Type B pancreatic cell (in vitro differentiated cells): ENCODE measurements at places on chromosomes 12 and 14. TPM values are rescaled to one million over a fixed set of nuclear protein-coding genes. Genes with fewer than 3 reads are reported as not detected.
A peak's percentile ranks its signal among the peaks of the same experiment; 100 is the strongest.

Gene GPR65
- not detected in 2 replicates for total RNA-seq

- DNase-seq, result no peak
Observed at GRCh38 chr14:94373708-94374107, 14.7 kb downstream of the SERPINA1 start.

- DNase-seq, result no peak
Observed at GRCh38 chr12:106369624-106370346, 12.2 kb downstream of the POLR3B start.

Gene PRR4
- total RNA-seq, result 2.5 and 3.8 TPM in 2 replicates

DNA sequence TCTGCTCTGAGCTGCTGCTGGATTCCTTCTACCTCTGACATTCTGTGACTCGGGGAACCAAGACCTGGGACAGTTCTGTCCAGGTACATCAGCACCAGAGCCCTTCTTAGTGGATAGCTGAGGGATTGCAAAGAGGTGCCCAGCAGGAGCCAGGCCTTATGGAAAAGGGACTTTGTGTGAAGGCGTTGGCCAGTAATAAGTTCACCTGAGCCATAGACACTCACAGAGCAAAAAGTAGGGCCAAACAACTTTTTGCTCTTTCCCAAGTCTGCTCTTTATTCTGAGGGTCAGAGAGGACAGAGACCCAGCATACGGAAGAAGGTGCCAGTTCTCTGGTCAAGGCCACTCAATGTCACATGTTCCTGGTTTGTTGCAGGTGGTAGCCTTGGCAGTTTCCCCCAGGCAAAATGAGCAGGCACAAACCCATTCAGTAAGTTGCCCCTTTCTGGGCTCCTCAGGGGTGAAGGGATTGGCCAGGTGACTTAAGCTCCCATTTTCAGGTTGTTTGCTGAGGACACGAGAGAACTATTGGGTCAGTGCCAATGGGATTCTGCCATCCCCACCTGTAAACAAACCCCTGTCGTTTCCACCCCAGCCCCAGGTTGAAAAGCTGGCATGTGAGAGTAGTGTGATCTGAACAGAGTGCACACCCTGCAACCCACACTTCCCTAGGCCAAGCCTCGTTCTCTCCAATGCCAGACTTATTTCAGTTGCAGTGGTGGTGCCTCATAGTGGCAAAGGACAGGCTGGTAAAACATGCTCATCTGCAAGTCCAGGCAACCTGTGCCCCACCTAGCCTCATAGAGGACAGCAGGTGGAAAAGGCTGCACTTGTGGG lies 150.3 kb downstream of the SMOC1 start:
- DNase-seq, result no peak

- no peak for DNase-seq
Observed at GRCh38 chr14:72332871-72333270, 400.6 kb downstream of the RGS6 start.

GRCh38 chr14:78997811-78998210 lies 827.6 kb downstream of the NRXN3 start:
- no peak for DNase-seq

- DNase-seq, result peak; percentile 68
Observed at GRCh38 chr14:93431036-93431670, 414 bp downstream of the UNC79 start.

Gene SRP54
- total RNA-seq, result 48.3 and 52.4 TPM in 2 replicates

- no peak for DNase-seq
Observed at GRCh38 chr12:113235976-113236375, 14.7 kb downstream of the TPCN1 start.

- DNase-seq, result no peak
Observed at GRCh38 chr12:75592638-75593335, 81.4 kb upstream of the KRR1 start.

GRCh38 chr12:132083941-132084620 lies 60.0 kb downstream of the DDX51 start:
- DNase-seq, result peak; percentile 94

Gene SYNE3
- 0.65 and 2.9 TPM in 2 replicates for total RNA-seq

GRCh38 chr14:52553002-52553670 lies 500 bp downstream of the GPR137C start:
- DNase-seq, result peak; percentile 74

DNA sequence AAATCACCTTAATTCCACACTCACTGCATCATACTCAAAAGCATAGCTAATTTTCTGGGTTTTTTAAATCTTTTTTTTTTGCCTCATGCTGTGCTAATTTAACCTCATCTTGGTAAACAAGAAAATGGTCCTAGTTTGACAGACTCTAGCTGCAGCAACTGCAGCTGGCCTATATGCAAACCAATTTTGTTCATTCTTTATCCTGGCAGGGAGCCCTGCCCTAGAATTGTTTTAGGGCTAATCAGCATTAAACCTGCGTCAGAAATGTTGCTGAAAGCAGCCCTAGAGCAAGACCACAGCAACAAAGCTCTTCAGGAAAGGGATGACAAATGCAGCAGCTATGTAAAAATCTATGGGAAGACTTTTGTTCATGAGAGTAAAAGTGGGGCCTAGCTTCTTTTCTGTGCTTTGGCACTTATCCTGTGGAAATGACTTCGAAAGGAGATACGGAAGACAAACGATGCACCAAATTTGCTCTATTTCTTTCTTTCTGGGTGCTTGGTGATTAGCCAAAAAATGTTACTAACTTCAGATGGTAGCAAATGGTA lies 72.2 kb downstream of the DENND5B start:
- DNase-seq, result no peak

Gene SOX5
- 28.9 and 32.8 TPM in 2 replicates for total RNA-seq

- DNase-seq, result no peak
Observed at GRCh38 chr14:106493962-106494823, 967.8 kb downstream of the TMEM121 start.

Gene CACNA1C
- total RNA-seq, result 12.7 and 14.3 TPM in 2 replicates

Gene ADSS1
- total RNA-seq, result 3.2 and 6.9 TPM in 2 replicates

Gene CABP1
- 0.26 and 0.56 TPM in 2 replicates for total RNA-seq

DNA sequence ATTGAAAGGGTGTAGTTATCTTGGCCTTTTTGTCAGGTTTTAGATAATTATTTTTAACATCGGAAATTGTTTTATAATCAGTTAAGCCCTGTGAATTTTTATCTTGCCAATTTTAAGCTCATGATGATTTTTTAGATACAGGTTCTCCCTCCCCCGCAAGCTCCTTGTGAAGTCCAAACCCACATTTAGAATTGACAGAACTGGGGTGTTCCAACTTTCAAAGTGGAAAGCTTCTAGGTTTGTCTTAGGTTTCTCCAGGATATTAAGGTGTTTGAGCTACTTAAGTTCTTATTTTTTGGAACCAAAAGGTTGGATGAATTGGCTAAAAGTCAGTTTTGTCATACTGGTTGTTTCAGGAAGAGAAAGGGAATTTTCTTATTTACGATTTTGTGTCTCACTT lies 49.1 kb downstream of the ATP2A2 start:
- DNase-seq, result no peak

Gene POTEG
- total RNA-seq, result not detected in 2 replicates

GRCh38 chr12:38985961-38986360 lies 80.6 kb upstream of the CPNE8 start:
- no peak for DNase-seq

DNA sequence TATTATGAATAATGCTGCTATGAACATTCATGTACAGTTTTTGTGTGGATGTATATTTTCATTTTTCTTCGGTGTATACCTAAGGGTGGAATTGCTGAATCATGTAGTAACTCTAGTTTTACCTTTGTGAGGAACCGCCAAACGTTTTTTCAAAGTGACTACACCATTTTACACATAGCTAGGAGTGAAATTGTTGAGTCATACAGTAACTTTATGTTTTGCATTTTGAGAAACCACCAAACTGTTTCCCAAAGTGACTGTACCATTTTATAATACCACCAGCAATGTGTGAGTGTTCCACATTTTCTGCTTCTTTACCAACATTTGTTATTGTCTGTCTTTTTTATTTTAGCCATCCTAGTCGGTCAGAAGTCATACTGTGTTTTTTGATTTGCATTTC lies 3.1 kb upstream of the TPH2 start:
- no peak for DNase-seq

- no peak for DNase-seq
Observed at GRCh38 chr12:102652645-102653313, 172.4 kb upstream of the IGF1 start.

Gene PPP4R4
- 1.3 and 1.9 TPM in 2 replicates for total RNA-seq

DNA sequence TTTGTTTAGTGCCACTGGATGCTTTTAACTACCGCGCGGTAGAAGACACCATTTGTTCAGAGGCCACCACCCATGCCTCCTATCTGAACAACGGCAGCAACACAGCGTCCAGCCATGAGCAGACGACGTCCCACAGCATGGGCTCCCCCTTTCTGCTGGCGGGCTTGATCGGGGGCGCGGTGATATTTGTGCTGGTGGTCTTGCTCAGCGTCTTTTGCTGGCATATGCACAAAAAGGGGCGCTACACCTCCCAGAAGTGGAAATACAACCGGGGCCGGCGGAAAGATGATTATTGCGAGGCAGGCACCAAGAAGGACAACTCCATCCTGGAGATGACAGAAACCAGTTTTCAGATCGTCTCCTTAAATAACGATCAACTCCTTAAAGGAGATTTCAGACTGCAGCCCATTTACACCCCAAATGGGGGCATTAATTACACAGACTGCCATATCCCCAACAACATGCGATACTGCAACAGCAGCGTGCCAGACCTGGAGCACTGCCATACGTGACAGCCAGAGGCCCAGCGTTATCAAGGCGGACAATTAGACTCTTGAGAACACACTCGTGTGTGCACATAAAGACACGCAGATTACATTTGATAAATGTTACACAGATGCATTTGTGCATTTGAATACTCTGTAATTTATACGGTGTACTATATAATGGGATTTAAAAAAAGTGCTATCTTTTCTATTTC lies 93.2 kb downstream of the FLRT2 start:
- DNase-seq, result no peak

DNA sequence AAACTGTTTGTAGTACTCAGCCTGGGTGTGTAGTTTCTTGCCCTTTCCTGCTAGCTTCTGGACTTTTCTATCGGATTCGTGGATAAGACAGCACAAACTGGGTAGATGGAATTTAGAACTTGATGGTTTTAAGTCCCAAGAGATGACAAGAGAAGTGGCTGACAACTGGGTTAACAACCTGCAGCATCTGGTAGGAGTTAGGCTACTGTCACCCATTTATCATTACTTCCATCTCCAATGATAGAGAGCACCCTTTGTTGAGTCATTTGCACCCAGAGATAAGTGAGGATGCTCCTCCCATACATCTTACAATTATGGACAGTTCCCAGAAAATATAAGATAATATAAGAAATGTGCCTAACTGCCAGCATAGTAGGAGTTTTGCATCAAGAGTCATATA lies 50.2 kb upstream of the FLRT2 start:
- DNase-seq, result no peak

Gene CD163L1
- 0.83 TPM in 1 of 2 replicates, not detected in the other for total RNA-seq

Gene FLVCR2
- total RNA-seq, result 5.6 and 11.8 TPM in 2 replicates

- no peak for DNase-seq
Observed at GRCh38 chr12:601976-602699, 61.1 kb downstream of the NINJ2 start.

Gene KMT2D
- 95.4 and 97.6 TPM in 2 replicates for total RNA-seq

Gene SNX6
- total RNA-seq, result 77.1 and 83.9 TPM in 2 replicates

DNA sequence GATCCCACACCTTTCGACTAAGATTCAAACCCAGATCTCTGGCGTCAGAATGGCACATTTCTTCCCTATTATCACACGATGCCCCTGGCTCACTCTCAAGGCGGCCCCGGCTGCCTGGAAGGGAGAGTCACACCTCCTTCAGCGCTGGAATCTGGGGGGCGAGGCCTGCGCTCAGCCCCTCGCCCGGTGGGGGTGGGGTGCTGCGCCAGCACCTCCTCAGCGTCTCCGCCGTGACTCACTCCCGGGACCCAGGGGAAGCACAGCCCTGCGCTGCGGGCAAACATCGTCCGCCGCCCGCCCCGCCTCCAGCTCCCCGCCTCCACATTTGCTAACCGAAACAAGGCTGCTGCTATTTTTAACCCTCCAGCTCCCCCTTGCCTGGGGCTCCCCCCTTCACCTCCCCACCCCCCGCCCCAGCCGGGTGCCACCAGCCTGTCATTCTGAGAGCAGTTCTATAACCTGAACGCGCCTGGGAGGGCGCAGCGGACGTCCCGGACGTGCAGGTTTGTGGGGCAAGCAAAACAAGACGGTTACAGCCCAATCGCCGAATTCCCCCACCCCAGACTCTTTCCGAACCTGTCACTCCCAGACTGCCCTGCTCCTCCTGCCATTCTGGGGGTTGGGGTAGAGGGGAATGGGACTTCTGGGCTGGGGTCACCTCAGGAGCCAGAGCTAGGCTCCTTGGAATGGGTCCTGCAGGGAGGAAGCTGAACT lies 6.7 kb downstream of the HDAC7 start:
- DNase-seq, result no peak

Gene LRFN5
- total RNA-seq, result 1.3 and 4.6 TPM in 2 replicates

Gene LGR5
- total RNA-seq, result 1.4 and 7.9 TPM in 2 replicates

Gene BICD1
- 37.7 and 74.3 TPM in 2 replicates for total RNA-seq

DNA sequence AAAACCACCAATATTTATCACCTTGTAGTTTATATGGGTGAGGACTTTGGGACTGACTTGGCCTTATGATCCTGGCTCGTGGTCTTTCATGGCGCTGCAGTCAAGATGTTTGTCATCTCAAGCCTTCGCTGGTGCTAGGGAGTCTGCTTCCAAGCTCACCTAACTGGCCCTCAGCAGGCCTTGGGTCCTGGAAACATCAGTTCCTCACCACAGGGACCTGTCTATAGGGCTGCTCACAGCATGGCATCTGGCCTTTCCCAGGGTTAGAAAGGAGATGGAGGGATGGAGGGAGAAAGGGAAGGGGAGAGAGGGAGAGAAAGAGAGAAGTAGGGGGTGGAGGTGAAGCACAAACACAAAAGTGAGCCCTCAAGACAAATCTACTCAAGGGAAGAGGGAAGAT lies 31.7 kb downstream of the VCPKMT start:
- DNase-seq, result no peak

Gene GPRC5A
- 152 and 1,119 TPM in 2 replicates for total RNA-seq

DNA sequence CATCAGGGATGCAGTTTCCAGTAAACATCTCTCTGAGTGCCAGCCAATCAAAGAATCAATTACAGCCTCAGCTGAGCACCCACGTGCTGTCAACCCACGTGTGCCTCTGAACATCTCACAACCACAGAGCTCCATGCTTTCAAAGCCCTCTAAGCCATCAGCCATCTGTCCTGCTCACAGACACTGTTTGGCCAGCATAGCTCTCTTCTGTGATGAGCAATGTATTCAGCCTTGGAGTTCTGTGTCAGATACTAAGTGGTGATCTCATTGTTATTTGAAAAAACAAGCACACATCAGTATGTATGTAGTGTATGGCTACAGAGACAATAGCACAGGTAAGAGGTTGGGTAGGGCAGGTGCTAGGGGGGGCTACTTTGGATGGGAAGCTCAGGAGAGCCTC lies 94.3 kb downstream of the RGS6 start:
- DNase-seq, result no peak

Gene TRIAP1
- total RNA-seq, result 46.6 and 65.2 TPM in 2 replicates

- no peak for DNase-seq
Observed at GRCh38 chr14:64176330-64176729, 117.8 kb downstream of the ESR2 start.

DNA sequence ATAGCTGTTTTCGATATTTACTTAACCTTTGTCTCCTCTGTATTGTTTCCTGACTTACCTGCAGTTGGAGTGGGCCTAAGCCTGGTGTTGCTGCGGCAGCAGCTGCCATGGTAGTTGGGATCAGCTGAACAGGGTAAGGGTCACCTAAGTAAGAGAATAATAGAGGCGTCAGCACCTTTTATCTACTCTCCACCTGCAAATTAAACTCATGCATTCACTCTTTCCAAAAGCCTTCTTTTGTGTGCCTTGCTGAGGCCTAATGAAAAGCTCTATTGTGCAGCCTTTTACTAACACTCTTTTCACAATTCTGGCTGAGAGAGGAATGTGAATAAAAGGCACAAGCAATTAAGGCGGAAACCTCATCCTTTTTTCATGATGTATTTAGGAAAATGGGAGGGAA lies 308.7 kb downstream of the SOX5 start:
- no peak for DNase-seq
